ENCODE measurements at places on chromosomes 1 and 21. TPM values are rescaled to one million over a fixed set of nuclear protein-coding genes. Genes with fewer than 3 reads are reported as not detected.

- no peaks in the 10 kb centered on the region for H3K36me3 ChIP-seq
- H3K4me1 ChIP-seq = no peaks in the 10 kb centered on the region
- H3K27ac ChIP-seq = no peak overlapping the region
- no peak for DNase-seq
- H3K27me3 ChIP-seq = no peaks in the 10 kb centered on the region
These were observed 71.2 kb upstream of the DUSP10 start for GRCh38 chr1:221812905-221813597.

- DNase-seq = peak; percentile 92
- H3K27ac ChIP-seq = no peak overlapping the region
- H3K4me3 ChIP-seq = no peak overlapping the region
- no peaks in the 10 kb centered on the region for H3K4me1 ChIP-seq
- no peaks in the 10 kb centered on the region for H3K27me3 ChIP-seq
These were observed 5.5 kb upstream of the GBP6 start for GRCh38 chr1:89358287-89358893.

CHD1L gene
- total RNA-seq = 43.9 TPM

RGS8 gene
- total RNA-seq = 3.1 TPM

GRCh38 chr1:226549094-226549936, 751 bp downstream of the STUM start:
- peak overlapping the region; percentile 57 for H3K4me3 ChIP-seq
- H3K27ac ChIP-seq = peak overlapping the region; percentile 45
- H3K36me3 ChIP-seq = no peaks in the 10 kb centered on the region
- DNase-seq = no peak

DNA sequence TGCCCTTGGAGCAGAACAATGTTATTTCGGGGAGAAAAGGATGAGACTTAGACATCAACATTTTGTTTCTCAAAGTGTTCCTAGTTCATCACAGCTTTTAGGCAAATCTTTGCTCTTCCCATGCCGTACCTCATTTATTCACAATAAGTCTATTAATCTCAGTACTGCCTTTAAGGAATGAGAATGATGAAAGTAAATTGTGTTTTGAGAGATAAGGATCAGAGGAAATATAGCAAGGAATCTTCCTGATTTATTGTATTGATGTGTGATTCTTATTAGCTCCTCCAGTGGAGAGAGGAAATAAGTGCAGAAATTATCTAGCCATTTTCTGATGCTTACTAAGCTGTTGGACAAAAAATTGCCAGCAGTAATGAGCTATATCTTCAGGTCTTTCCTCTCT, 2.0 kb downstream of the POLR3C start:
- no peak for DNase-seq
- no peaks in the 10 kb centered on the region for H3K36me3 ChIP-seq
- no peak overlapping the region for H3K27ac ChIP-seq
- H3K4me3 ChIP-seq = no peak overlapping the region
- no peaks in the 10 kb centered on the region for H3K27me3 ChIP-seq

DNA sequence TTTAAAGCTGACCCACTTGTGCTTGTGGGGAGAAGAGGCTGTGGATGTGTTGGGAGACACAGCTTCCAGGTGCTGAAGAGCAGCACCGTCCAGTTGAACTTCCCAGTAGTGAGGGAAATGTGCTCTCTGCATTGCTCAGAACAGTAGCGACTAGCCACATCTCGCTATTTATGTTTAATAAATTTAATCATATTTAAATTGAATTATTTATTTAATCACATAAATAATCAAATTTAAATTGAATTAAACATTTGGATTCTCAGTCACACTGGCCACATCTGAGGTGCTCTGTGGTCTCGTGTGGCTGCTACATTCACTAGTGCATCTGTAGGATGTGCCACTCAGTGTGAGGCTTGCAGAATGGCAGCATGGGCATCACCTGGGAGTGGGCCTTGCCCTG, 20.1 kb downstream of the NTPCR start:
- H3K27ac ChIP-seq = no peak overlapping the region
- H3K4me1 ChIP-seq = no peaks in the 10 kb centered on the region
- DNase-seq = no peak
- H3K27me3 ChIP-seq = no peaks in the 10 kb centered on the region

DNA sequence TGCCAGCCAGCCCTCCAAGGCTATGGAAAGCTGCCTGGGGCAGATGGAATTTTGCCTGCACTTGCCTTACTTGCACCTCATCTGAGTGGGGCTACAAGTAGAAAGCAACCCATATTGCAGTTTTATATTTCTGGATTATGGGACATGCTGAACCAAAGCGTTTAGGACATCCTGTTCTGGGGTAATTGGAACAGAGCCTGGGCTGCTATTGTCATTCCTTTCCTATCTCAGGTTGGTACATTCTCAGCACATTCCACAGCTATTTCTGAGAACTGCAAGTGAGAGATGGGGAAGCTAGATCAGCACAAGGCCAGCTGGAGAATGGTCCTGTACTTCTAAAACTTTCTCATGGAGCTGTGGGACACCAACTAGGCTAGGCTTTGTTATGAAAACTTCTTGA, 713.8 kb downstream of the KCNT2 start:
- no peak overlapping the region for H3K4me3 ChIP-seq
- H3K4me1 ChIP-seq = peaks cover 16% of the 10 kb centered on the region
- no peaks in the 10 kb centered on the region for H3K27me3 ChIP-seq

DNA sequence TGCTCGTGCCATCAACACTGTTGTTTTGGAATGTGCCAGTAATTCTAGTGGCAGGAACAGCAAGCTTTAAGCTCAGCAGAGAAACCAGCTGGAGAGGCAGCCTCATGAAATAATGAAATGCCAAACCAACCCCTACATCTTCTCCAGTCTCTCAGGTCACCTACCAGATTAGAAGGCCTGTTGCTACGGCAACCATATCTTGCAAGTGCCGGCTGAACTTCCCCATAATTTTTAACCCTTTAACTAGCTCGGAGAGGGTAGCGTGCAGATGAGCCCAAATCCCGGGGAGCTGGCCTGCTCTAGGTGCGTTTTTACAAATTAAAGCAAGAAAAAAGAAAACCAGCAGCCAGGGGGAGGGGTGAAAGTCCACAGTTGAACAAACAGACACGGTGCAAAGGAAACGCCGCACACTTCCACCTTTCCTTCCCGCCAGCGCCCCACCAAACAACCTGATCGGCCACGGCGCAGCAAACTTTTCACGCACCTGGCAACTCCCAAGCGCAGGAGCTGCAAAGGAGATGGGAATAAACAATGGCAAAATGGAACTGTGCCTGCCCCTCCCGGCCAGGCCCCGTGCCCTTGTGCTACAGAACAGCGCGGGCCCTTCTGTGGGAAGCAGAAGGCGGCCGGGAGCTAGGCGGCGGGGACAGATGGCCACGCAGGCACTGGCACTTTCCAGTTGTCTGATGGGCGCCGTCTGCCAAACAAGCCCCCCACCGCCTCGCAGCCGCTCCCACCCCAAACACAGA, 50.1 kb downstream of the SSBP3 start:
- no peak overlapping the region for H3K4me3 ChIP-seq
- no peak overlapping the region for H3K27ac ChIP-seq
- H3K4me1 ChIP-seq = peaks cover 43% of the 10 kb centered on the region
- no peaks in the 10 kb centered on the region for H3K27me3 ChIP-seq

GRCh38 chr21:38712071-38712470, 93.7 kb upstream of the ETS2 start:
- DNase-seq = peak; percentile 52
- no peak overlapping the region for H3K27ac ChIP-seq
- H3K36me3 ChIP-seq = no peaks in the 10 kb centered on the region
- H3K4me1 ChIP-seq = no peaks in the 10 kb centered on the region
- H3K27me3 ChIP-seq = no peaks in the 10 kb centered on the region
- H3K4me3 ChIP-seq = no peak overlapping the region

METTL25B gene
- 69.0 TPM for total RNA-seq

- H3K36me3 ChIP-seq = no peaks in the 10 kb centered on the region
- H3K4me1 ChIP-seq = peaks cover 6% of the 10 kb centered on the region
- H3K27me3 ChIP-seq = no peaks in the 10 kb centered on the region
- no peak overlapping the region for H3K4me3 ChIP-seq
- no peak for DNase-seq
These were observed 38.6 kb downstream of the KIAA1614 start for GRCh38 chr1:180951186-180951745.

- H3K4me1 ChIP-seq = peaks cover 10% of the 10 kb centered on the region
- no peaks in the 10 kb centered on the region for H3K36me3 ChIP-seq
- DNase-seq = no peak
- H3K27ac ChIP-seq = no peak overlapping the region
These were observed 37.2 kb downstream of the EGLN1 start for GRCh38 chr1:231384696-231385415.

DNA sequence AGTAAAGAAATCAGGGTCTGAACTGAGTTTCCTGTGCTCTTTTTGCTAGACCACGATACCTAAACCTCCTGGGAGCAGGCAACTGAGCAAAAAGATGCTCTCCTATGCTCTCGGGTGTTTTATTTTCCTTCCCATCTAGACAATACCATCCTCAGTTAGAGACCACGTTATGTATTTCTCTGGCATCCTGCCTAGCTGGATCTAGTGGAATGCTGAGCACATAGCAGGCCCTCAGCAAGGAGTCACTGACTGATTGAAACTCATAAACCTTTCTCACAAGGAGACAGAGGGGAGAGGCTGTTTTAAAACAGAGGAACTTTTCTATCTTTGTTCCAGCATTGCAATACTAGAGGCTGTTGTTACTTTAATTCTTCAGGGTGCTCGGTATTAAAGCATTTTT, 168.0 kb downstream of the CYYR1 start:
- H3K27me3 ChIP-seq = no peaks in the 10 kb centered on the region
- no peak for DNase-seq
- no peaks in the 10 kb centered on the region for H3K36me3 ChIP-seq
- no peak overlapping the region for H3K27ac ChIP-seq

OR2T11 gene
- total RNA-seq = not detected

GRCh38 chr1:1273209-1273511, 494 bp downstream of the UBE2J2 start:
- peak overlapping the region; percentile 84 for H3K27ac ChIP-seq
- peak overlapping the region; percentile 93 for H3K4me3 ChIP-seq
- H3K27me3 ChIP-seq = no peaks in the 10 kb centered on the region
- DNase-seq = no peak
- no peaks in the 10 kb centered on the region for H3K36me3 ChIP-seq

DNA sequence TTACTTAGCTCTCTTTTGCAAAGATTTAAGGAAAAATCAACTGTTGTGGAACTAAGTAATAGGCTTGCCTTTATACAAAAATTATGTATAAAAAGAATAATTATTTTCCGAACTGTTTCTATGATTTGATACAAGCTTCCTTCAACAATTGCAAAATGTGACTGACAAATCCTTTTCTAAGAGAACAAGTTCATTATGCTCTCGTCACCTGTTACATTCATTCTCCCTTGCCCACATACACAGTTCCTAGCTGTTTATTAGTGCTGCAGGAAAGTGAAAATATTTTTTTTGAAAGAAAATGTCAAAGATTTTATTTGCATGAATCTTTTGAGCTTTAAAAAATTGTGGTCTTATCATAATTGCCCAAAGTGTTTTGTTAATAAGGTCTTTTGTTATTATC, 466.2 kb downstream of the USP25 start:
- H3K4me1 ChIP-seq = peaks cover 5% of the 10 kb centered on the region
- no peaks in the 10 kb centered on the region for H3K36me3 ChIP-seq
- H3K27ac ChIP-seq = peak overlapping the region; percentile 89

GRCh38 chr1:78184460-78185072, 138.8 kb downstream of the GIPC2 start:
- H3K27me3 ChIP-seq = no peaks in the 10 kb centered on the region
- H3K4me3 ChIP-seq = no peak overlapping the region
- no peaks in the 10 kb centered on the region for H3K4me1 ChIP-seq
- no peak for DNase-seq
- no peak overlapping the region for H3K27ac ChIP-seq

DNA sequence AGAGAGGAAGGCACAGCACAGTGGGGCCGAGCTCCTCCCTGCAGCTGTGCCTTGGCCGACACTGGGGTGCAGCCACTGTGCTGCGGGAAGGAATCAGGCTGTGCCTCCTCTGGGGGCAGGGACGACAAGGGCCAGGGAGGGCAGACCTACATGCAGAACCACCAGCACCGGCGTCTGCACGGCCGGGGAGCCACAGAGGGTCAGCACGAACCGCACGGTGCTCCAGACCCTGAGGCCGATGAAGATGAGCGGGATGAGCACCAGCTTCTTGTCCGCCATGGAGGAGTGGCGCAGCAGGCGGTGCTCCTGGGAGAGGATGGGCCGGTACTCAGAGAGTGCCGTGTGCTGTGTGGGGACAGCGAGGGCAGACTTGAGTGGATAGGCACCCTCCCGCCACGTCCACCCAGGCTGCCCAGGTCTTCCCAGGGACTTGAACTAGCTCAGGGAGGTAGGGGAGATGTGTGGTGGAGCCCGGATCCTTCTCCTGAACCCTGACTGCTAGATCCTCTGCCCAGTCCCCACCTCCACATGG, 23.5 kb downstream of the GPR157 start:
- no peak overlapping the region for H3K4me3 ChIP-seq
- H3K27me3 ChIP-seq = no peaks in the 10 kb centered on the region
- no peak for DNase-seq

GRCh38 chr1:215002471-215002870, 80.1 kb upstream of the KCNK2 start:
- H3K27ac ChIP-seq = no peak overlapping the region
- no peaks in the 10 kb centered on the region for H3K36me3 ChIP-seq
- H3K4me3 ChIP-seq = no peak overlapping the region
- no peak for DNase-seq

LRRN2 gene
- 27.4 TPM for total RNA-seq

GRCh38 chr1:9960706-9961562, 17.7 kb downstream of the NMNAT1 start:
- DNase-seq = no peak
- H3K27ac ChIP-seq = no peak overlapping the region

C1QA gene
- total RNA-seq = 8.7 TPM

- H3K4me3 ChIP-seq = no peak overlapping the region
- no peak overlapping the region for H3K27ac ChIP-seq
- no peak for DNase-seq
- H3K27me3 ChIP-seq = no peaks in the 10 kb centered on the region
- peaks cover 20% of the 10 kb centered on the region for H3K4me1 ChIP-seq
These were observed 14.0 kb upstream of the PODN start for GRCh38 chr1:53047737-53048736.

KLHDC7A gene
- 0.06 TPM for total RNA-seq

DNA sequence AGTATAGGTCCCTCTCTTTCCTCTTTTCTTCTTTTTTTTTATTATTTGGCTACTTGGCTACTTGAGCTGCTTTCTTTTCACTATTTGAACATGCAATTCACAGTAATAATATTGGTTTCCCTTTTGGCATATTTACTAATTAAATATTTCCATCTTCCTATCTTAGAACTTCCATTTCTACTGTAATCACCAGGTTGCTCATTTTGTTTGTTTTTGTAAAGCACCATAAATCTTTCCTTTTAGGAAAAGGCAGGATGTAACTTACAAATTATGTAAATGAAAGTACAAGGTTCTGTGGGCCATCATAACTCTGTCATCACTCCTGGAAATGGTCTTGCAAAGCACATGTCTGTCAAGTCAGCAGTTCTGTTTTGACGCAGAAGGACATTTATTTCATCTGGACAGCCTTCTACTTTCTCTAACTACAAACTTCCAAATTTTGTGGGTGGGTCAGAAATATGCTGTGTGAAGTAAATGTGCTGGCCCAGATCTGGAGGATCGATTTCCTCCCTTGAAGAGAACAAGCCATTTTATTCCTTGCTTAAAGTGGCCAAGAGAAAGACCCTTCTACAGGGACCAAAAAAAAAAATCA, 71.7 kb upstream of the TNFSF18 start:
- no peaks in the 10 kb centered on the region for H3K36me3 ChIP-seq
- no peak for DNase-seq
- no peak overlapping the region for H3K27ac ChIP-seq
- no peaks in the 10 kb centered on the region for H3K27me3 ChIP-seq
- H3K4me1 ChIP-seq = no peaks in the 10 kb centered on the region
